COR-L47 (cell line): ENCODE measurements at places on chromosomes 3 and 15.

DNA sequence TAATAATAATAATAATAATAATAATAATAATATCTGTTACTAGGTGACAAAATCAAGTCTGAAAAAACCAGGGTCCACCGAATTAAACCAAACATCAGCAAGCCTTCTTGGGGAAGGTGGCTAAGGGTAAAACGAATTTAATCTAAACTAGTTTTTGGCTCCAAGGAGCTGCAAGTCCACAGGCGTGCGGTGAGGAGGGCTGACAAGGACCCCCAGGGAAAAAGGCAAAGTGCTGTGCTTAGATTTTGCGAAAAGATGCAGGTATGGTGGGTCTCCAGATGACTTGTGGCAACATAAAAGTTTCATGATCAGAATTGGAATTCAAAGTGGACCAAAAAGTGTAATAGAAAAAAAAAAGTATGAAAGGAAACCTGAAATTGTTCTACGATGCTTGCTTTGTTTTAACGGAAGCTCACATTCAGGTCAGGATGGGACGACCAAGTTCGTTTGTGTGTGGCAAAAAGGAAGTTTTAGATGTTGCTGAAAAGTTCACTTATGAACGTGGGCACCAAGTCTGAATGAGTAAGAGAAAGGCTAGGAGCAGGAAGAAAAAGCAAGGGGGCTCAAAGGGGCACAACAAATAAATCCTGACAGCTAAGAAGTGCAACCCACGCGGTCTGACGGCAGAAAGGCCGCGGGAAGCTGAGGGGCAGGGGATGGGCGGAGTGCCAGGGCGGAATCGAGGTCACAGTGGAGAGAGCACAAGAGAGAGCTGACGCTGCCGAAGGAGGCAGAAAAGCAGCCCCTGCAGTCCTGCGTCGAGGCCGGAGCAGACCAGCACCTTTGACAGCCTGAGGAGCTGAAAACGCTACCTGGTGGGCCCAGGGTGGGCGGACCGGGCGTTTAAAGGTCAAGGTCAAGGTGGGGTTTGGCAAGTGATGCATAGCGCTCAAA is 1.1 kb downstream of the WDR82 start:
- peak; percentile 11 for DNase-seq

DNA sequence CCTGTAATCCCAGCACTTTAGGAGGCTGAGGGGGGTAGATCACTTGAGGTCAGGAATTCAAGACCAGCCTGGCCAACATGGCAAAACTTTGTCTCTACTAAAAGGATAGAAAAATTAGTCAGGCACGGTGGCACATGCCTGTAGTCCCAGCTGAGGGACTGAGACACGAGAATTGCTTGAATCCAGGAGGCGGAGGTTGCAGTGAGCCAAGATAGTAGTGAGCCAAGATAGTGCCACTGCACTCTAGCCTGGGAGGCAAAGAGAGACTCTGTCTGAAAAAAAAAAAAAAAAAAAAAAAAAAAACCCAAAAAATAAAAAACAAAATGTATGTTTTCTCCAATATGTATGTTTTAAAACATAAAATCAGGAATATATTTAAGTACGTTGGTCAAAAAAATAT is 16.3 kb downstream of the TARS3 start:
- DNase-seq, result no peak

GRCh38 chr15:74400313-74400860 is 32.9 kb upstream of the CYP11A1 start:
- DNase-seq, result no peak

GRCh38 chr15:78244101-78244500 is 9.7 kb upstream of the ACSBG1 start:
- no peak for DNase-seq

- no peak for DNase-seq
These were observed 143.3 kb downstream of the CMSS1 start for GRCh38 chr3:99960941-99961340.

DNA sequence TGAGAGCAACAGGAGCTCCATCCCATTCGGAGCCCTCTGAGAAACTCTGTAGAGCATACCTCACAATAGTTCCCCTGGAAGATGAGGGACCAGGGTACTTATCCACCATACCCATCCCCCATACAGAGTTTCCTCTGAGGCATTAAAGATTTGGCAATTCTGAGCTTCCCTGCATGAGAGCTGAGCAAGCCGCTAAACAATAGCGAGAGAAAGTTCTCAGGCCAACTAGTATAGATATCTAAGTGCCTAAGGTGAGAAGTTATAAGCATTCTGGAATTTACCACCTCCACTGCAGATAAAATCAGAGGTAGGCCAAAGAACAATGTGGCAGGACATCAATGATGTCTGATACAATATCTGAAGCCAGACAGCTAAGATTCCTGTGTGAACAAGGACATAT is 129.1 kb upstream of the MBNL1 start:
- no peak for DNase-seq

DNA sequence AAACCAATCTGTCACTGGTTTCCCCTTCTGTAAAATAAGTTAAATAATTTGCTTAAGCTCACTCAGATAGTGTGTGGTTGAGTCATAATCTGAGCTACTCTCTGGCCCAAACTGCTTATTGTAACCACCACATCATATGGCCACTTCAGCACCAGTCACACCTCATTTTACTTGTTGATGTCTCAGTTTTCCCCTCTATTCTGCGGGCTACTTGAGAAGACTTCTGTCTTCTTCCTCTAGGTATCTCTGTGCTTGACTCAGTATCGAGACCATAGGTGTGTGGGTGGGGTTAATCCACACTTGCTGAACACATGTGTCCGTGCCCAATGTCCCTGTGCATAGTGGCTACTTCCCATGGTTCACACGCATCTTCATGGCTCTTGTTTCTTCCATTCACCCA is 32.9 kb downstream of the CRYGS start:
- no peak for DNase-seq

- DNase-seq, result no peak
These were observed 4.0 kb upstream of the CSRNP1 start for GRCh38 chr3:39157359-39157758.

DNA sequence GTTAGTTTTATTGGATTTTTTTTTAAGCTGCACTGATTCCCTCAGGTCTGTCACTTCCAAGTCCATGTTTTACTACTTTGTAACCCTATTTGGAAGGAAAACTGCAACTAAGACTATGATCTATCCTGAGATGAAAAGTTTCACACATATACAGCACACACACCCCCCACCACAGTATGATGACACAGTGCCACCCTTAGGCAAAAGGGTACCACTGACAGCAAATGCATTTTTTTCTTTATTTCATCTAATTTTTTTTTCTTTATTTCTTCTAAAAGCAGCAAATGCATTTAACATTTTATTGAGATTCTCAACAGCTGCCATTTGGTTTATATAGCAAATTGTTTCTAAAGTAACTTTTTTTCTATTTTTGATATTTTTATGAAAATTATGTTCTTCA is 21.2 kb downstream of the NGRN start:
- DNase-seq, result no peak

DNA sequence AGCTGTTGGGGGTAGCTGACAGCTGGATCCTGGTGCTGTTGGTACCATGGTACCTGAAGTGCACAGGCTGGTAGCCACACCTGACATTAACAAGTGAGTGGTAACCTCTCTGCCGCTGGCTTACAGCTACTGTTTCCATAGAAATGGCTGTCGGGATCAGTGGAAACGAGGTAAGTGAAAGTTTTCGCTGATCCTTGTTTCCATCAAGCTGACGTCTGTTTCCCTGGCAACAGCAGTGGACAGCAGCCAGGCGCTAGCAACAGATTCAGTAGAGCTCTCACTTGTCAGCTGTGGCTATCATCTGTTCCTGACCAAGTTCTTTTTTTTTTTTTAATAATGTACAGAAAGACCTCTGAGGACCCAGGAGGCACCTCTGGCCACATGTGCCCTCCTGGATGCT is 166.2 kb downstream of the CHDH start:
- peak; percentile 7 for DNase-seq

- DNase-seq, result no peak
These were observed 51.5 kb upstream of the GSK3B start for GRCh38 chr3:120145542-120146285.

DNA sequence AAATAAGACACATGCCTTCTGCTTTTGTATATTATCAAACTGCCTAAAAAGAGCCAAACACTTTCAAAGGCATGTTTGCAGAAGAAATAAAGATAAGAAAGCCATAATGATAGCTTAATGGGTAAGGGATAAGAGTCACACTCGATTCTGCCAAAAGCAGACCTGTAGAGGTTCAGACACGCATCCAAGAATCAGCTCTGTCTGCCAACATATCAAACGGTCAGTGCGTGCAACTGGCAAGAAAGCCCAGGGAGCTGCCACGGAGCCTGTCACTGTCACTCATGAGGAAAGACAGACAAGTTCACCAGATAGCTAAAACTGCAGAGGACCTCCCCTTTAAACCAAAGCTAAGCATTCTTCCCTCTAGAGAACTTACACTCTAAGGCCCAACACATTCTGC is 23.2 kb downstream of the DCP1A start:
- DNase-seq, result no peak

DNA sequence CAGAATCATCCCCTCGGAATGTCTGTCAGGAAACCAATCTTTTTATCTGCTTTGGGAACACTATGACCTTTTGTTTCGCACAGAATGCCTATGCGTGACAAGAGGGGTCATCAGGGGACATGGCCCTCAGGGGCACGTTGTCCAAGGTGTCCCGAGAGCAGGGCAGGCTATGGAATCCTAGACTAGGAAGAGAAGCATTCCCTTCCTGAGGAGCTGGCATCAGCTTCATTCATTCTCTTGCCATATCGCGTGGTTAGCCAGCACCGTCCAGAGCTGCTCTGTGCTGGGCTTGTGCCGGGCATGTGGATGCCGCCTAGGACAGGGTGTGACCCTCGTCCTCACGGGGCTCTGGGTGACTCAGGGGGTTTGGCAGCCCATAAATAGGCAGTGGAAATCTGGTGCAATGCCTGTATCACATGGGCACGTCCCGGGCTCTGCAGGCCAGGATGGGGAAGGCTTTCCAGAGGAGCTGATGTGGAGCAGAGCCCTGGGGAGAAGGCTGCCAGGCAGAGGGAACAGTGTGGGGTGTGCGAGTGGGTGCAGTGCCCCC is 117.8 kb downstream of the TMEM266 start:
- DNase-seq, result no peak

DNA sequence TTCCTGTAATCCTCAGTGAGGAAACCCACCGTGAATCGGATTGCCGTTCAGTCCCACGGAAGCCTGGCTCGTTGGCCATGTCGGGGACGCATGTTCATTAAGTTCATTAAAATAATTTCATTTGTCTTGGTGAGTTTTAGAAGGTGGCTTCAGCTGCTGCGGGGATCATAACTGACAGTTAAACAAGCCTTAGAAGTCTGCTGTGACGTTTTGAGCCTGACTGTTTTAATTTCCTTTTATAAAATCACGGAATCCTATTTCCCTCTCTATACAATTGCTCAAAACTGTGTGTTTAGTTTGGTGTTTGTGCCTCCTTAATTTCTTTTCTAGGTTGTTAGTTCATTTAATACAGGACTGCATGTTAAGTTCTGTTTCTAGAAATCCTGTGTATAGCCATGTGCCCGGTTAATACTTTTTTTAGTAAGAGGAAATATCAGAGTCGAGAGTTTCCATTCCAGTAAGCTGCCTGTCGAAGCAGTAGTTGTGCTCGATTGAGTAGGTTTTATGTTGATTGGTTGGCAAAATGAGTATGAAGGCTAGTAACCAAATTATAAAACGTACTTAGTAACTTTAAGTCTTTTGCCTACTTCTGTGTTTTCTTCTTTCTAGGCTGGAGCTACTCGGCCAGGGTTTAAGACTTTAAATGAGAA is 705 bp downstream of the NIPA2 start:
- DNase-seq, result no peak

GRCh38 chr15:22955544-22956119 is 24.5 kb downstream of the CYFIP1 start:
- no peak for DNase-seq

DNA sequence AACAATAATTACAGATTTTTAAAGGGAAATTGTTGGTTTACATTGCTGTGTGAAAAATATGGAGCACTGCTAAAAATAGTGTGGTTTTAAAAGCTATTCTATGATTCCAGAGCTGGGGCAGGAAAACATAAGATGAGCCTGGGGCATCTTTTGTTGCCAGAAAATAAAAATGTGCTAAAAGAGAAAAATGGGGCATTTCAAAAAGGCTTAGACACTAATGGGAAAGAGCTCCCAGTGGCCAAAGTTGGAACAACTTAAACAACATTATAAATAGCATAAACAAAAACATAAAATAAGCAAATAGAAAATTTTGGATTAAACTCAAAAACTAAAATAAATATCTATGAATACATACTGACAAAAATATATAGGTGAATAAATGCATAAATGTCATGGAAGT is 478.9 kb downstream of the NLGN1 start:
- no peak for DNase-seq

DNA sequence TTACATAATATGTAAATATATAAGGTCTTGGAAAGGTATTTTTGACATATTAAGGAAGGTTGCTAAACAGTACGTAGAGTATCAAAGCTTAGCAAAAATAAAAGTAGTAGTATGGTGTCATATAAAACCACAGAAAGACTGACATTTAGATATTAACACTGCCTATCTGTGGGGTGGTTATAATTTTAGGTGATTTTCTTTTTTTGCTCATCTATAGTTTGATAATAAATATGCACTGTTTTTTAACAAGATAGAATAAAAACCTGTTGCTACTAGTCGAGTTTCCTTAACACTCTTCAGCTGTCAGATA is 40.7 kb downstream of the ETV5 start:
- no peak for DNase-seq

GRCh38 chr15:100334015-100334414 is 7.8 kb downstream of the ADAMTS17 start:
- DNase-seq, result no peak

DNA sequence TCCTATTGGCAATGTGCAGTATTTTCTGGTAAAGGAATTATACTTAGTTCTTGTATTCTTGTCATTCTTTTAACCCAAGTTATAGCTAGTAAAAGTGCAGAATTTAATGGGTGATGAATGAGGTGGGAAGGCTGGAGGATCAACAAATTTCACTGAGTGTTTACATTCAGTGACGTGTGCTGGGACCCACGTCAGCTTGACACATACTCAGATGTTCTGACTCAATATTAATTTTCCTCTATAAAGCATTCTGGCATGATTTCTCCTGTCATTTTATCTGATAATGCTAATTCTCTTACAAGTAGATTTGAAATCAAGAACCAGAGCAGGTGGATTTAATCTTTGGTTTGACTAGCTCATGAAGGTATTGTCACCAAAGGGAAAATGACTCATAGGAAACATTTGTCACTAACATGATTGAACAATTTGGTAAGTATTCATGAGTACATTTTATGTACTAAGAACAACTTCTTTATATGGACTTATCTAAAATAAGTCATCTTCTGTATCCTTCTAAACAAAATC is 71.0 kb upstream of the SYNPR start:
- no peak for DNase-seq

DNA sequence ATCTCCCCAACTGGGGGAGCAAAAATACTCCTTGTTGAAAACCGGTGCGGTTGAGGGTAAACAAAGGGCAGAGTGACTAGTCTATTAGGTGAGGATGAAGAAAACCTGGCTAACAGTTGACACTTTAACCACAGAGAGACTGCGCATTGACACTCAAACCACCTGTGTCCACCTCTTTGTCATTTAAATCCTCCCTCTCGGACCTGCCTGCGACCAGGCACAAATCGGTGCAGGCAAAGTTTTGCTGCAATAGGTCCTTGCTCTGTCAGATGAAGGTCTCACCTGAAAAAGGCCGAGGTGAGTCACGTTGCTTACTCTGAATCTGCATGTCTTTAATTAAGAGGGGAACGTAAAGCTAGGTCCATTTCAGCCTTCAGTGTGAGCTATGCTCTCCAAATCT is 494.1 kb upstream of the DPPA4 start:
- no peak for DNase-seq

GRCh38 chr3:159786489-159787177 is 202.0 kb upstream of the IL12A start:
- no peak for DNase-seq

GRCh38 chr3:147654827-147655226 is 245.7 kb downstream of the ZIC1 start:
- DNase-seq, result no peak

- DNase-seq, result no peak
These were observed 74.8 kb upstream of the WDR72 start for GRCh38 chr15:53834214-53834613.
